ENCODE measurements at places on chromosomes 1 and 21.

- no peak for DNase-seq
These were observed 5.1 kb upstream of the LDLRAP1 start for GRCh38 chr1:25538191-25538767.

DNA sequence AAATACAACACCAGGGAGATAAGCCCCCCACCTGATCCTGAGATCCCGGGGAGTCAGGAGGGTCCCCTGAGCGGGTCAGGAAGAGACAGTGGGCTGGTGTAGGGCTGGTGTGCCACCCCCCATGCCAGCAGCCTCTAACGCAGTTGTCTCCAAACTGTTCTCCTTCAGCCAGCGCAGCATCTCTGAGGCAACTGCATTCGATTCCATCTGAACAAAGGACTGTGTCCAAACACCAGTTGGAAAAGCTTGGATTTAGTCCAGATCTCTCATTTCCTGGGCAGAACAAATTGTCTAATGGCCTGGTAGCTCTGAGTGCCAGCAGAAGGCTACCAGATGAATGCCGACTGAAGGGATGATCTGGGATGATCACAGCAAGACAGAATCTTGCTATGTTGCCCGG, 44.1 kb upstream of the EIF4G3 start:
- no peak for DNase-seq

DNA sequence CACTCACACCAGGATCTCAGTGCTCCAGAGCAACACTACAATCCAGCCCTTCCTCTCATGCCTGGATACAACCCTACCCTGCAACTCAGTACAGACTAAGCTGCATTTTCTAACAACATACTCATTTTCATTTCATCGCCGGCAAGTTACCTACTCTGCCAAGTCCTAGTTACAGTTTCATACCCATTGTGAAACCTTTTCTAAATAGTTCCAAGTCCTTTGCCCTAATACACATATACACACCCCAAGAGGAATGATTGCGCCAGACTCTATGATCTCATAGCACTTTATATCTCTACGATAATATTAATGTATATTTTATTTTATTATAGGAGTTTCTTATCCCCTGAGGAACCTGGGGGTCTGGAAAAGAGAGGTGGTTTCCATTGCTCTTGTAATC, 122.4 kb downstream of the LMX1A start:
- no peak for DNase-seq

GRCh38 chr1:13788795-13789194, 88.8 kb downstream of the PRDM2 start:
- no peak for DNase-seq

GRCh38 chr1:109788695-109789521, 25.2 kb upstream of the EPS8L3 start:
- no peak for DNase-seq

- DNase-seq: no peak
These were observed 4.5 kb upstream of the IFI16 start for GRCh38 chr1:159005161-159005560.

DNA sequence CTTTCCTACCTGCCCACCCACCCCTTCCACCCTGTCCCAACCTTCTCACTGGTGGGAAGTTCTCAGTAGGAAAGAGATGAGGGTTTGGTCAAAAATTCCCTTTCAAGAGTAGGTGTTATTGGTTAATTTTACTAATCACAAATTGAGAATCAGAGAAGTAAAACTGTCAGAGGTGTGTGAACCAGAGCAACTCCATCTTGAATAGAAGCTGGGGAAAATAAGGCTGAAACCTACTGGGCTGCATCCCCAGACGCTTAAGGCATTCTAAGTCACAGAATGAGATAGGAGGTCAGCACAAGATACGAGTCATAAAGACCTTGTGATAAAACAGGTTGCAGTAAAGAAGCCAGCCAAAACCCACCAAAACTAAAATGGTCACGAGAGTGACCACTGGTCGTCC, 11.5 kb downstream of the PLA2G2D start:
- no peak for DNase-seq

GRCh38 chr1:228487336-228488124, at the start of gene RNF187:
TSS of gene RNF187 (plus strand) at chr1:228487382.
- no peak for DNase-seq

DNA sequence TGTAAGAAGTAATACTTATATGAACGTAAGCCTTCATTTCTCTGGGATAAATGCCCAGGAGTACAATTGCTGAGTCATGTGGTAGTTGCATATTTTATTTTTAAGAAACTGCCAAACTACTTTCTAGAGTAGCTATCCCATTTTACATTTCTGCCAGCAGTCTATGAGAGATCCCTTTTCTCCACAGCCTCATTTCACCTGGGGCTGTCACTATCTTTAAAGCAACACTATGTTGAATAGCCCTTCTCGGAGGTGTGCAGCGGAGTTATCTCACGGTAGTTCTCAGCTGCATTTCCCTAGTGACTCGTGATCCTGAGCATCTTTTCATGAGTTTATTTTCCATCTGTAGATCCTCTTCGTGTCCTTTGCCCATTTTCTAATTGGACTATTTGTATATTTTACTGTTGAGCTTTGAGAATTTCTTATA, 93.4 kb downstream of the ADARB1 start:
- DNase-seq: no peak

GRCh38 chr1:43938383-43938782, 4.8 kb downstream of the ARTN start:
- no peak for DNase-seq

DNA sequence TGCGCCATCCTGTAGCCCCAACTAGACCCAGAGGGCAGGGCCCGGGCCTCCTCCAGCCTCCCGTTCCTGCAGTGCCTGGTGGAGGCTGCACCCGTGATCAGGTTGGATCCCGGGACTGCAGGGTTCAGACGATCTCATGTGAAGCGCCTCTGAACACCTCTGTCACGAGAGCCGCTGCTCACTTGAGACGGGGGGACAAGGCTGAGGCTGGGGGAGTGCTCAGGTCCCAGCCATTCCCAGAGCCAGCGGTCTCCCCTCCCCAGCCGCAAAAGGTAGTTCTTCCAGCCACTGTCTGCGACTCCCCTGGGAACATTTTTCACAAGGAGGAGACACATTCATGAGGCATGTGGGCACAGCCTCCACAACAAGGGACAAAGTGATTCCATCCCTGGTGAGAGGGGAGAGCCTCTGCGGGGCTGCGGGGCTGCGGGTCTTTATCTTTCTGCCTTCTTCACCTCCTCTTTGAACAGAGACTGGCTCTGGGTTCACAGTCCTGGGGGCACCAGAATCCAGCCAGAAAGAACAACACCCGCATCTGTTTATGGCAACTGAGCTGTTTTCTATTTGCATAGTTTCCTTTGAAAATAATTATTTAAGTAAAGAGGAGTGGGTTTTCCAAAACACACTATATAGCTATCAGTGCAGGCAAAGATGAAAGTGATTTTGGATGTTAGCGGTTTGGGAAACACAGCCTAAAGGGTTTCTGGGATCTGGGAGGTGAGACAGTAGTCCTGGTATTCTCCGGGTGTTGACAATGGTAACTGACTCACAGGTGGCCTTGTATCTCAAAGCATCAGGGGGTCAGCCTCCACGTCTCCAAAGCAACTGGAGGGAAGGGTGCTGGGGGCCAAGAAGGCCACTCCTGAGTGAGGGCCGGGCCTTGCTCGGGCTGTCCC, 13.0 kb upstream of the LDLRAP1 start:
- DNase-seq: no peak

GRCh38 chr1:221778535-221779142, 36.8 kb upstream of the DUSP10 start:
- no peak for DNase-seq

- peak; percentile 79 for DNase-seq
These were observed at the start of gene CSRP1 for GRCh38 chr1:201506557-201507359. TSS of gene CSRP1 (minus strand) at chr1:201507123. CDS start at chr1:201496303, 10,820 bp downstream.

DNA sequence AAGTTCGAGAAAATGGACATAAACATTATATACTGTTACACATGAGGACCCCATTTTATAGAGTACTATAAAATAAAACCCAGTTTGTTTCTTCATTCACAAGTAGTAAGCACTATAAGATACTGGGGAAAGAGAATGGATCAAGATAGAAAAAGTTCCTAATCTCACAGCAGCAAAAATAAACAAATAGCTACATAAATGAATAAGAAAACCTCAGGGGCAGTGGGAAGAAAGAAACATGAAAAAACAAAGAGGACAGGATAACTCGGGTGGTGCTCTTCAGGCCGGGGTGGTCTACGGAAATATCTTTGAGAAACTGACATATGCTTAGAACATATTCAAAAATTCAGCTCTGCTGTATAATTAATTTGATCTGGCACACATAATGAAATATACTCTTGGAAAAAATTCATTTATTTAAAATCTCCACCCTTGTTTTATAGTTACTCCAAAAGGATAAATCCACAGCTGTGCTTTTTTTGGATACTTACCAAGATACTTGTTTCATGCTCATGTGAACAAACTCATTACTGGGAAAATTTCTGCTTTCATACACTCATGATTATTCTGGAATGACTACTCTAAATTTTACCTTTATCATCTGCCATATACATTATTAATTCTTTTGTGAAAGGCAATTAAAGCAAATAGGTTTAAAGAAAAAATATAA, 20.0 kb downstream of the CEP170 start:
- DNase-seq: no peak

DNA sequence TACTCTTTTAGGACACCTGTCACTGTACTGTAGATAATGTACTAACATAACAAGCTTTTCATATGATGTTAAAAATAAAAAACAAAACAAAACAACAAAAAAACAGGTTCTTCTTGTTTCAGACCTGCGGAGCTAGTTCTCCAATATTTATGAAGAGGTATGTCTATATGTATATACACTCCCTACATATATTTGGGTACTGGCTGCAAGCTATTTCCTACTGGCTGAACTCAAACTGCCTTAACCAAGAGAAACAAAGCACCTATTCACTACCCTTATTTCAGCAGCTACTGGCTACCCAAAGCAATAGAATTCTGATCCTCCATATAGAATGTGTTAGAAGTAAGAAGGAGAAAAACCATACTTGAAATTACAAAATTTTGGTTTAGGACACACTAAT, 73.5 kb downstream of the ABL2 start:
- no peak for DNase-seq

GRCh38 chr21:36694031-36694515, 4.8 kb upstream of the SIM2 start:
- DNase-seq: peak; percentile 53

GRCh38 chr1:63329621-63330330, 7.4 kb downstream of the FOXD3 start:
- peak; percentile 52 for DNase-seq

- no peak for DNase-seq
These were observed 378.7 kb downstream of the USH2A start for GRCh38 chr1:216044538-216044937.

DNA sequence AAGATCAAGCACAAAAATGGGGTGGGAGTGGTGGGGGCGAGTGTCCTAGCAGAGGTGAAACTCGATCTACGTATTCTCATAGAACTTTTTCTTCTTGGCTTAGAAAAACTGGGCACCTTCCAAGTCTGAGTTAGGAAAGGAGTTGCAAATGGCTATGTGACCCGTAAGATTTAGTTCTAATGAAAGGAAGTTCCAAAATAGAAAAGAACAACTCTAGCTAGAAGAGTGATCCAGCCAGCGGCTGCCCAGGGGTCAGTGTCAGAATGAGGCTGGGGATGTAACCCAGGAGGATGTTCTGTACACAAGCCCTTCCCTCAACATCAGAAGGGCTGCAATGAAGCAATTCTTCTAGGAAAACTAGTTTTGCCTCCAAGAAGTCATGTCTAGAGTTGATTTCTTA, 5.2 kb downstream of the MTARC1 start:
- DNase-seq: no peak

DNA sequence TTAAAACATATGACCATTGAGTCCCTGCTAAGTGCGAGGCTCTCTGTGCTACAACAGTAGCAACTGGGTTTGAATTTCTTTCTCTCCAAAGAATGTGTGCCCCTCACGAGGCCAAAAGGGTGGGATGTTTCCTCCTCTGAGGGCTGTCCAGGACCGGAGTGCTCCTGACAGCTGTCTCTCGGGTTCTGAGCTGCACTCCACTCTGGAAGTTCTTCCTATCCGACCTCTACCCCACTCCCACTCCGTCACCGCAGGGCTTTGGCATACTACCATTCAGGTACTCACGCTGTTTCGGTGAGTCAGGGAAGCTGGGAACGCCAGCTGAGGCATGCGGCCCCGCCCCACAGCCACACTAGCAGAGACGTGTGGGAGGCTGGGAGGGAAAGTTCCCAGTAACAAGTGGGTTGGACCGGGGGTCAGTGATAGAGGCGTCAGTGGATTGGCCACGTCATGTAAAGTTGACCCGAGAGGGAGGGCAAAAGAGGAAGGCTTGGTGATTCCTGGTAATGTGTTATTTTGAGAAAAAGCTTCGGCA, 705 bp upstream of the SLC50A1 start:
- DNase-seq: no peak

DNA sequence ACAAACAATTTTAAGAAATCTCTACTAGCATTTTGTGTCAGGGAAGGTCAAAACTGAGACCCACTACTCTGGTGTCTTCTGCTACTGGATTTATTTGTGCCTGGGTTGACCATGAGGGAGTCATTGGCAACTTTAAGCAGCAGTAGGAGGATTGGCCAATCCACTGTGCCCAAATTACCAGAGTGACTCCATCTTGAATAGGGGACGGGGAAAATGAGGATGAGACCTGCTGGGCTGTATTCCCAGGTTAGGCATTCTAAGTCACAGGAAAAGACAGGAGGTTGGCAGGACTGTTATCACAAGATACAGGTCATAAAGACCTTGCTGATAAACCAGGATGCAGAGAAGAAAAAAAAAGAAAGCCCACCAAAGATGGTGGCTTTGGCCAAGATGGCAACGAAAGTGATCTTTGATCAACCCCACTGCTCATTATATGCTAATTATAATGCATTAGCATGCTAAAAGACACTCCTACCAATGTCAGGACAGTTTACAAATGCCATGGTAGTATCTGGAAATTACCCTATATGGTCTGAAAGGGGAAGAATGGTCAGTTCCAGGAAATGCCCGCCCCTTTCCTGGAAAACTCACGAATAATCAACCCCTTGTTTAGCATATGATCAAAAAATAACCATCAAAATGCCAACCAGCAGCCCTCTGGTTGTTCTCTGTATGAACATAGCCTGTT, 200.9 kb downstream of the LTN1 start:
- DNase-seq: no peak

DNA sequence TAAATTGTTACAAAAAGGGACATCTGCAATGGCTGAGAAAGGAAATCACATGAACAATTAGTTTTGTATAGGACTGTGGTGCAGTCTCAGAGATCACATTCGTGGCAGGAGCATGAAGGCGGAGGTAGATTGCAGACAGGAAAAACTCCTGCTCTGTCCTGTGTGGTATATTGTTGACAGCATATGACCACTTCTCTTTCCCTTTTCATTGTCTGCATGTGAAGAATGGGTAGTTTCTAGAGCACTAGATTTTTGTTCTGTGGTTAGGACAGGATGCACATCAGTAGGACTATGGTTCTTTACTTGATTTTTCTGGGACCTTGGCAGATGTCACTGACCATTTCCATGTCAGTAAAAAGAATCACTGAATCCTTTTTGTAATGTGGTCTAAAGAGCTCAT, 625.9 kb upstream of the PKN2 start:
- no peak for DNase-seq

GRCh38 chr1:186722711-186723309, 42.6 kb upstream of the PTGS2 start:
- no peak for DNase-seq

- no peak for DNase-seq
These were observed 86.9 kb downstream of the GRIK3 start for GRCh38 chr1:36947384-36947783.

All from retina (tissue), 1 donor.